Effector CD4-positive, alpha-beta T cell (primary cell): ENCODE measurements at places on chromosomes 13 and 19.
A peak's percentile ranks its signal among the peaks of the same experiment; 100 is the strongest.

DNA sequence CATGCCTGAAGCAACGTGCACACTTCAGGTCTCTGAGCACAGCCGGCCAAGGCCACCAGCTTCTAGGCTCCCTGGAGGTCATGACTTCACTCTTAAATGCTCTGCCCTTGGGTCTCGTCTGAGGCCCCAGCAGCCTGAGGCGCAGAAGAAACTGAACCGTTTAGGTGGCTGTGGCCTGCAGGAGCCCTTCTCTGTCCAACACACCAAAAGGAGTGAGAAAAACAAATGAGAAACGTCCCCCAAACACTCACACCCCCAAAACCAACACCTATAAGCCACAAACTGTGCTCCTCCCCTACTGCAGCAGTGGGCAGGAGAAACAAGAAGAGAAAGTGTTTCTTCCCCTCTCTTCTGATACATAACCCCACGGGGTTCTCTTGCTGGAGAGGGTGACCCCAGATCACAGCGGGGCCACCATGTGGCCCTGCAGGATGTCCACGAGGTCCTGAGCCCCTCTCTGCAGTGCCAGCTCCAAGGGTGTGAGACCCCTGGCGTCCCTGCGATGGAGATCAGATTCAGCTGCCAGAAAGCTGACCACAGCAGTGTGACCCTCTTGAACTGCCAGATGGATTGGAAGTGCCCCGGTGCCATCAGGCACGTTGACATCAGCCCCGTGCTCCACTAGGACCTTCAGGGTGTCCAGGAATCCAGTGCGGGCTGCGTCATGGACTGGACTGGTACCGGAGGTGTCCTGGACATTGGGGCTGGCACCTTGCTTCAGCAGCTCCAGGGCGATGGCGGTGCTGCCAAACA is 1.0 kb upstream of the KRI1 start:
- peak; percentile 34 for DNase-seq

- no peak for DNase-seq
These were observed 64.9 kb downstream of the KL start for GRCh38 chr13:33080972-33081590.

DNA sequence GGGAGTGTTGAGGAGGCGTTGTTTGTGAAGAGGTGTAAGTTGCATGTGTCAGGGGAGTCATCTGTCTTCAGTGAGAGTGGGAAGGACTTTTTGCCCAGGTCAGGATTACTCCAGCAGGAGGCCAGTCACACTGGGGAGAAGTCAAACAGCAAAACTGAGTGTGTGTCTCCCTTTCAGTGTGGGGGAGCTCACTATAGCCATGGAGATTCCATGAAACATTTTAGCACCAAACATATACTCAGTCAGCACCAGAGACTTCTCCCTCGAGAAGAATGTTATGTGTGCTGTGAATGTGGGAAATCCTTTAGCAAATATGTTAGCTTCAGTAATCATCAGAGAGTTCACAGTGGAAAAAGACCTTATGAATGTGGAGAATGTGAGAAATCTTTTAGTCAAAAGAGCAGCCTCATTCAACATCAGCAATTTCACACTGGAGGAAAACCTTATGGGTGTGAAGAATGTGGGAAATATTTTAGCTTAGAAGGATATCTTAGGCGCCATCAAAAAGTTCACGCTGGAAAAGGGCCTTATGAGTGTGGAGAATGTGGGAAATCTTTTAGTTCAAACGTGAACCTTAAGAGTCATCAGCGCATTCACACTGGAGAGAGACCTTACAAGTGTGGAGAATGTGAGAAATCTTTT is 8.4 kb upstream of the ZNF587 start:
- DNase-seq = no peak

- peak; percentile 49 for DNase-seq
These were observed 4.5 kb upstream of the RAB3A start for GRCh38 chr19:18208098-18208951.

- no peak for DNase-seq
These were observed 20.7 kb upstream of the CLN5 start for GRCh38 chr13:76971215-76971614.

DNA sequence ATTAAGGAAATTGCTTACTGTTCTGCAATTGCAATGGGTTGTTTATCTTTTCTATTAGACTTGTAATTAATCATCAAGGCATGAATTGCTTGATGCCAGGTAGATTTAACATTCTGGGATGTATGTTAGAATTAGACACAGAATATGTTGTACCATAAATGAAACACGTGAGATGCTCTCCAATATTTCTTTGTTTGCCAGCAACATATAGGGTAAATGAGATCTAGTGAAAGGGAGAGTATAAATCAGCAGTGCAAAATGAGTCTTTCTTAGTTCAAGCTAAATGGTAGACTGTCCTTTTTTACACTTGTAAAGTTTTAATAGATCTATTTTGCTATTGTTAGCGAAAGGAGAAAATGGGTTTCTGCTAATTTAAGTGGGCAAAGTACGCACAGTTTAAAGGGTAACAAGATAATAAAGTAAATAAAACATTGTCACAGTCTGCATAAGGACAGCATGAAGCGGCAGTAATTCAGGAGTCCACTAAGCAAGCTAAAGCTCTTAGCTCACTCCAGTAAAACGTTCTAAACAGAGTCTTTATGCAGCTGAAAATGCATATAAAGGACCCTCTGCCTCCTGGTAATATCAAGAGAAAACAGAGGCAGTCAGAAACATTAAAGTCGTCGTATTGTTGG is 1137.1 kb downstream of the OLFM4 start:
- DNase-seq = no peak
